Activated CD8-positive, alpha-beta memory T cell treated with anti-CD3 and anti-CD28 coated beads for 48 hours (primary cell): ENCODE measurements at places on chromosomes 2 and 18.
A peak's percentile ranks its signal among the peaks of the same experiment; 100 is the strongest.

- DNase-seq: no peak
Measured at GRCh38 chr2:417662-418061, 129.8 kb upstream of the ALKAL2 start.

DNA sequence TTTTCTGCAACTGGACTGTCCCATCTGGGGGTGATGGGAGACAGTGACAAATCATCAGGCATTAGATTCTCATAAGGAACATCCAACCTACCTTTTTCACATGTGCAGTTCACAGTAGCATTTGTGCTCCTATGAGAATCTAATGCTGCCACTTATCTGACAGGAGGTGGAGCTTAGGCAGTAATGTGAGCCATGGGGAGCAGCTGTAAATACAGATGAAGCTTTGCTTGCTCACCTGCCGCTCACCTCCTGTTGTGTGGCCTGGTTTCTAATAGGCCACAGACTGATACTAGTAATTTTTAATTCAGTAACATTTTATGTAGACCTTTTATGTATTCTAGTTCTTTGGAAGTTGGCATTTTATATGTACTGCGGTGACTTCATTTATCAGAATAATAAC, 180.1 kb upstream of the SPOPL start:
- DNase-seq: no peak

- no peak for DNase-seq
Measured at GRCh38 chr2:23548143-23548769, 163.3 kb downstream of the KLHL29 start.

GRCh38 chr2:186636800-186637496, 47.1 kb downstream of the ITGAV start:
- DNase-seq: no peak

DNA sequence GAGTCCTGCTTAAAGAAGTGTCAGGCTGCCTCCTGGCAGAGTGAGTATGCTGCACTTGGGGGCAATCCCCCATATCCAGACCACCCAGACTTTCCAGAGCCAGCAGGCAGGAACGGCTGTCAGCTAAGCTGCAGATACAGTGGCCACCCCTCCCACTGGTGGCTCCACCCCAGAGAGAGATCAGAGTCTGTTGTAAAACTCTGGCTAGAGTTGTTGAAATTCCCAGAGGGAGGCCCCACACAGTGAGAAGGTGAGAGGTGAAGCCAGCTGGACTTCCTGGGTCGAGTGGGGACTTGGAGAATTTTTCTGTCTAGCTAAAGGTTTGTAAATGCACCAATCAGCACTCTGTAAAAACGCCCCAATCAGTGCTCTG, 533.8 kb upstream of the ACVR2A start:
- no peak for DNase-seq

DNA sequence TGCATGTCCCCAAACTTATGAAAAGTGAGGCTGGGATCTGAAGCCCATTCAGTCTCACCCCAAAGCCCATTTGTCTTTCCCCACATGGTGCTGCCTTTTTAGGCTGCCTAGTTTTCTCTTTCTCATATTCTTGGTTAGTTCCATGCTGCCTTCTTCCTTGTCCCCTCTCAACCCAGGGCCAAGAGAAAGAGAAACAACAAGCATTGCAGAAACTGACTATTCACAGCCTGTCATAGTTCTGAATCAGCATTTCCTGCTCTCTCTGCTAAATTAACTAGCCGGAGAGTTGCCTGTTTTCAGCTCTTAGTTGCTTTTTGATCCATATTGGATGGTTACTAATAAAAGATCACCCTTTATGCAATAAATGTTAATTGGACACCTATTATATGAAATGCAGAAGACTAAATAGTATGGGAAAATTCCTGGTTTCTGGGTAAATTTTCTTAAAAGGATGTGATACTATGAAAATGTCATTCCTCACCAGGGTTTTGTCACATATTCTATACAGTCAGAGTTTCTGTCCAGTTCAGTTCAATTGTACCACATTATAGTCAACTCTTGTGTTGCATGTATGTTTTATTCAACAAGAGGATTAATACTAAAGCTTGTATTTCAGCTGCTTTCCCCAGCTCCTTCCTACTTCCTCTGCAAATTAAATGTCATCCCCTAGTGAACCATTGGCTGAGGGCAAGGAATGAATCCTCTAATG, 246.5 kb downstream of the GALR1 start:
- no peak for DNase-seq

GRCh38 chr2:173898996-173899395, 66.2 kb downstream of the SP3 start:
- no peak for DNase-seq

DNA sequence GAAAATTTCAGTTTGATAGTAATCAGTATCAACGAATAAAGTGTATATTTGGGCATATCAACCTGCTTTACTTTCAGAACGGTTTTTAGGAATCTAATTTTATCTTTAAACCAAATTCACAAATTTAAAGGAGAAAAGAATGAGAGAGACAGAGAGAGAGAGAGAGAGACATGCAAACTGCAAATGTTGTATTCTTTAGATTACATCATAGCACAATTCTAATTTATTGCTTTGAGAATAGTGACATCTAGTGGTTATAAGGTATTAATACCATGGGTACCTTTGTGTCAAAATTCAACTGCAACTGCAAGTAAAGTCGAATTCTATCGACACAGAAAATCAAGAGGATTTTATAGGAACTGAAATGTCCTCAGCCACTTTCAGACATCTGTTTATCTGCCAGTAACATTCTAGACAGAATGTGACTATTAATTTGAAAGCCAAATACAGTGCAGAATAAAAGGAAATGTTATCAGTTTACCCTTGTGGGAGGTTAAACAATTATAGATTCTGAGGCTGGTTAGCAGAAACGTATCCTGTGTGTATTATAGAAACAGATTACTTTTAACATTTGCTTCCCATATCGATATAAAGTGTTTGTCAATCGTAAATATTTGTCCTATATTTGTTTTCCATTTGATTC, 529.8 kb upstream of the VRK2 start:
- DNase-seq: no peak

DNA sequence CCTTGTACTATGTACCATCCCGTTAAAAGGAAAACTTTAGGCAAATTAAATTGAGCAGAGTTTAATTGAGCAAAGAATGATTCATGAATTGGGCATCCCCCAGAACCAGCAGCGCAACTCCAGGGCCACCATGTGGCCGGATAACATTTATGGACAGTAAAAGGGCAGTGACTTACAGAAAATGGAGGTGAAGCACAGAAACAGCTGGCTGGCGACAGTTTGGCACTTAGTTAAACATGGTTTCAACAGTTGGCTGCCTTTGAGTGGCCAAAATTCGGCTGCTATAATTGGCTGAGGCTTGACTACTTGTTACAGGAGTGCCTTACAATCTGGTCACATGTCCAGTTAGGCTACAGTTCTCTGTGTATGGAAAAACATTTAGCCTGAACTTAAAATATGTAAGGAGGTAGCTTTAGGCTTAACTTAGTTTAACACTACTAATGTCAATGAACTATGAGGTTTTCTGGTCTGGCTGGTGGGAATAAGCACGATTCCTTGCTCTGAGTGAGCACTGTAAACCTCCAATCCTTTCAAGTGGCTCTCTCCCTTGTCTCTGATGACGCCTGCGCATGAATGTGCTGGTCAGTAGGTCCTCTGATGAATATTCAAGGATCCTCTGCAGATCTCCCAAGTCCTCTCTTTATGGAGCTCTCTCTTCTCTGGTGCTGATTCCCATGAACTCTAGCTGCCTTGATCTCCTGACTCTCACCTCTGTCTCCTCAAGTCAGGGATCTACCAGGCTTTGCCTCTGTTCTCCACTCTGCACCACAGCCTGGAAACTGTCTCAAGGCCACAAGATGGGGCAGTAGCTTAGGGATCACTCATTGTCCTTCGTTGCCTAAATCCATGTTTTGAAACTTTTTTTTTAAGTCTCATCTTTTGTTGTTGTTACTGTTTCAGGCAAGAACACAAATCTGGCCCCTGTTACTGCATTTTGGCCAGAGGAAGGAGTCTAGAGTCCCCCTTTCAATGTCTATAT, 24.4 kb upstream of the RAB31 start:
- no peak for DNase-seq

GRCh38 chr2:236876642-236877041, 209.0 kb upstream of the COPS8 start:
- DNase-seq: no peak

- DNase-seq: no peak
Measured at GRCh38 chr2:2703762-2704427, 372.8 kb upstream of the MYT1L start.

GRCh38 chr2:197131558-197131855, 179.1 kb downstream of the ANKRD44 start:
- DNase-seq: no peak

GRCh38 chr18:21451851-21452250, 148.7 kb downstream of the ESCO1 start:
- no peak for DNase-seq

DNA sequence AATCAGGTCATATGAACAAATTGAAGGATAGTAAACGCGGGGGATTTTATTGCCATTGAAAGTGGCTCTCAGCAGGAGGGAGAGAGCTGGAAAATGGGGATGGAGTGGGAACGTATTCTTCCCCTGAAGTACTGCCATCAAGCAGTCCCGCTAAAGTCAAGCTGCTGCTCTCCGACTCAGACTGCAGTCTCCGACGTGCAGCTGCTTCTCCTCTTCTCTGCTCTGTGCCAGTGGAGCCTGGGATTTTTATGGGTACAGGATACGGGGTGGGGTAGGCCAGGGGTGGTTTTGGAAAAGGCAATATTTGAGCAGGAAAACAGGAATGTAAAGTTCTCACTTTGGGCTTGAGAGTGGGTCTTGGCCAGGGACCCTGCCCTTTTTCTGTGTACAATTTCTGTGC, 33.0 kb downstream of the KCTD18 start:
- DNase-seq: no peak

DNA sequence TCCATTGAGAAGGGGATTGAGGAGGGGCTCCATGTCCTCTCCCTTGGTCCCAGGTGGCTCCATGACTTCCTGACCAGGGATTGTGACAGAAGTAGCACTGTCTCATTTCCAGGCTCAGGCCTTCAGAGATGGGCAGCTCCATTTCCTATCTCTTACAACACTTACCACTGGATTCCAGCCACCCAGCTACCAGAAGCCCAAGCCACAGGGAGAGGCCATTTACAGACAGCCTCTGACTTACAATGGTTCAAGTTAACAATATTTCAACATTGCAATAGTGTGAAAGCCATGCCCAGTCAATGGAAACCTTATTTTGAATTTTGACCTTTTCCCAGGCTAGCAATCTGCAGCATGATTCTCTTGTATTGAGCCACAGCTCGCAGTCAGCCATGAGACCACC, 164.9 kb upstream of the AGAP1 start:
- no peak for DNase-seq

DNA sequence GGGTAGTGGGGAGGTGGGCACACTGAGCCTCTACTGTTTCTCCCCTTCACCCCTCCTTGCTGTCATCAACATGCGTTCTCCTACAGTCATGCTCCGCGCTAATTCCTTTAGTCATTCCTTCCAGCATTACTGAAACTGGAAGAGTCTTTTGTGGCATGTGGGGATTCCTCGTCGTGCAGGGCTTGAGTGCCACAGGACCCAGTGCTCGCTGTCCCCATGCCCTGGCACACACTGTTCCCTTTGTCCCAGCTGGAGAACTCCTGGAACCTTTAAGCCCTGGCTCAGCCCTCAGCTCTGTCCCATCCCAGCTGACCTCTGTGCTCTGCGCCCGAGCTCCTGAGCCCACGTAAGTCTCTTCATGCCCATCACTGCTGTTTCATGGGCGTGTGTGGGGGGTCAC, 42.1 kb downstream of the ODC1 start:
- no peak for DNase-seq

- peak; percentile 48 for DNase-seq
Measured at GRCh38 chr2:73175663-73176204, 26.6 kb upstream of the NOTO start.

DNA sequence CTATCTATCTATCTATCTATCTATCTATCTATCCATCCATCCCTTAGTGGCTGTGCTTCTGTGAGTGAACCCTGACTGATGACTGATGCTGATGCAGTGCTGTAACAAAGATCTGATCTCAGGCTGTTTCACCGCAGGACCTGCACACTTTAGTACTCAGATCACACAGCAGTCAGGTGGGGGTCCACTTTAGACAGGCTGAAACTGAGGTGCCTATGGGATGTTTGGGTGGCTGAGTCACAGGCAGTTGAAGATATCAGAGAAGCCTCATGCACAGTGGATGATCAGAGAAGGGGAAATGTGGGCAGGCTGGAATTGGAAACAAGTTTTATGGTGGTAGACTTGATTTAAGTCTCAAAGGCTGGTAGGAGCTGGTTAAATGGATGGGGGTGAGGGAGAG, 156.4 kb downstream of the INSIG2 start:
- DNase-seq: no peak

DNA sequence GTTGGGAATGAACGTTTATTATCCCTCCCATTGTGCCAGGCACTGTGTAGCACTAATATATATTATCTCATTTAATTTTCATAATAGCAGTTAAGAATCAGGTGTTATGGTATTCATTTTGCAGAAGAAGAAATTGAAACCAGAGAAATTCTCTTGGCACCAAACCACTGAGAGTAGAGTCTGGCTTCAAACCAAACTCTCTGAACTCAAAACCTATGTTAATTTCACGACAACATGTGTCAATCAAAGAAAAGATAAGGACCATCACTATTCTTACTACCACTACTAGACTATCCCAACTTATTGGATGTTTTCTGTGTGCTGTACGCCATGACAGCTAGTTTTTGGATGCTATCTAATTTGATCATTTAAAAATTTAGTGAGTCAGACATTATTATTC, 24.1 kb upstream of the ZEB2 start:
- no peak for DNase-seq

DNA sequence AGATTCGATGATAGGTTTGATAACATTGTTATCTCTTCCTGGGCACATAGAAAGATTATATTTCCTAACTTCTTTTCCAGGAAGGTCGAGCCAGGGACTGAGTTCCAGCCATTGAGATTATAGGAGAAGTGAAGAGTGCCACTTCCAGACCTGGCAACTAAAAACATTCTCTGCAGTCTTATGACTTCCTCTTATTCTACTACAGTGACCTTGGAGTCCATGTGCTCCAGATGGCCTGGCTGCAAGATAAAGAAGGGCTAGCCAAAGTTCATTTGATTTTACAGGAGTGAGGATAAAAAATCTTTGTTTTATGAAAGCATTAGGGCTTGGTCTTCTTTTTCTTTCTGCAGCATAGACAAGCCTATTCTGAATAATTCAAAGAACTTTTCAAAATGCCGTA, 363.0 kb downstream of the FSIP2 start:
- no peak for DNase-seq

GRCh38 chr2:233060501-233060979, 398 bp downstream of the INPP5D start:
- DNase-seq: no peak
